ENCODE measurements at places on chromosomes 12 and 14.

DNA sequence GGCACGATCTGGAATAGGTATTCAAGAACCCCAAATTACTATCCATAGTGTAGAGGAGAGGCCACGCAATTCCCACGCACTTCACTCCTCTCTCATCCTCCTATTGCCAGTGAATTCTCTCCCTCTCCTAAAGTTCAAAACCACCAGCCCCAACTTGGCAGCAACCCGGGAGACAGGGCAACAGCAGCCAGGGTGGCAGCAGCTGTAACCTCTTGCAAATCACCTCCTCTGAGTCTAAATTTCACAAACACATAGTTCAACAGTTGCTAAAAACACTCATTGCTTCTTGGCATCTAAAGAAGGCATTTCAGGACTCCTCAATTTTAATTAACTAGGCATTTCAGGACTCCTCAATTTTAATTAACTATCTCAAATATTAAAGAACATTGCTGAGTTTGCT lies 37.7 kb upstream of the MANSC4 start:
- no peak for DNase-seq
- H3K4me3 ChIP-seq, result no peak overlapping the region
- H3K36me3 ChIP-seq, result no peaks in the 10 kb centered on the region
- no peaks in the 10 kb centered on the region for H3K4me1 ChIP-seq
- no peak overlapping the region for H3K27ac ChIP-seq

GRCh38 chr12:80690513-80690912 lies 16.9 kb upstream of the MYF6 start:
- no peaks in the 10 kb centered on the region for H3K4me1 ChIP-seq
- H3K27me3 ChIP-seq, result no peaks in the 10 kb centered on the region
- H3K27ac ChIP-seq, result no peak overlapping the region
- no peak for DNase-seq
- H3K36me3 ChIP-seq, result no peaks in the 10 kb centered on the region

- no peaks in the 10 kb centered on the region for H3K36me3 ChIP-seq
- H3K4me3 ChIP-seq, result no peak overlapping the region
- H3K4me1 ChIP-seq, result peaks cover 22% of the 10 kb centered on the region
- DNase-seq, result no peak
These were observed 32.3 kb downstream of the NINJ2 start for GRCh38 chr12:630656-631632.

DNA sequence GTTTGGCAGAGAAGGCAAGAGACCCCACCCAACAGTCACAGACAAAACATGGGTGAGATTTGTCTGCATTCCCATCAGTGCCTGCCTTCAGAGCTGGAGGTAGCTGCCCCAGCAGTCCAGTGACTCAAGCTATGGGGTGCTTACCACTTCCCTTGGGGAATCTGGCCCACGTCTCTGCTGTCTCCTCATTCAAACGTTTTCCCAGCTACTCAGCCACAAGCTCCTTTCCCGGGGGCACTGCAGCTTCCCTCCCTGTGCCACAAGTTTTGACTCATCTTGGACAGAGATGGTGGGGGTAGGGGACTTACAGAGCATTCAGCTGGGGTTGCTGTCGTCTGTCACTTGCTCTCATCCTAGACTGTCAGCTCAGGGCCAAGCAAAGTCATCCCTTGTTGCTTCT lies 66.6 kb downstream of the FBXL14 start:
- DNase-seq, result no peak
- peaks cover 43% of the 10 kb centered on the region for H3K27me3 ChIP-seq
- no peaks in the 10 kb centered on the region for H3K36me3 ChIP-seq
- peak overlapping the region; percentile 98 for H3K4me3 ChIP-seq

GRCh38 chr12:99979471-99979870 lies 5.3 kb downstream of the ANKS1B start:
- no peaks in the 10 kb centered on the region for H3K36me3 ChIP-seq
- no peak overlapping the region for H3K4me3 ChIP-seq
- H3K4me1 ChIP-seq, result no peaks in the 10 kb centered on the region
- DNase-seq, result no peak
- H3K27ac ChIP-seq, result no peak overlapping the region

DNA sequence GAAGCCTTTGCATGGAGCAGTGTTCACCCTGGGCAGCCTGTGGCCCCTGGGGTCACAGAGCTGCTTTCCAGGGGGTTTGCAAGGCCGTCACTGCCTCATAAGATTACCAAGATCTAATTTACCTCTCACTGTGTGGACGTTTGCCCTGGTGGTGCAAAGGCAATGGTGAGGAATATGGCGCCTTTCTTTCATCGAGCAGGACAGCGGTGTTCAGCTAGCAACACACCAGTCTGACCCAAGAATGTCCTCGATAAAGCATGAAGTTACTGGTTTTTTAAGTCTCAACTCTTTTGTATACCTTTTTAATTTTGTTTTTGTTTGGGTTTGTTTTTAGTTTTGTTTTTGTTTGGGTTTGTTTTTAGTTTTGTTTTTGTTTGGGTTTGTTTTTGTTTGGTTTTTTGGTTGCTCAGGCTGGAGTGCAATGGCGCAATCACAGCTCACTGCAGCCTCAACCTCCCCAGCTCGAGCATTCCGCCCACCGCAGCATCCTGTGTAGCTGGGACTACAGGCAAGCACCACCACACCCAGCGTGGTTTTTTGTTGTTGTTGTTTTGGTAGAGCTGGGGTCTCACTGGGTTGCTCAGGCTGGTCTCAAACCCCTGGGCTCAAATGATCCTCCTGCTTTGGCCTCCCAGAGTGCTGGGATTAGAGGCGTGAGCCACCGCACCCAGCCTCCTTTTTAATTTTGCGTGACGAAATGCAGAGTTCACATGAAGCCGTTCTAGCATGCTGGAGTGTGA lies 57.9 kb downstream of the PPP2R5C start:
- H3K4me3 ChIP-seq, result no peak overlapping the region
- DNase-seq, result no peak
- H3K4me1 ChIP-seq, result peaks cover 2% of the 10 kb centered on the region
- no peaks in the 10 kb centered on the region for H3K27me3 ChIP-seq
- H3K27ac ChIP-seq, result no peak overlapping the region

- H3K27ac ChIP-seq, result no peak overlapping the region
- no peaks in the 10 kb centered on the region for H3K27me3 ChIP-seq
- no peak for DNase-seq
- H3K4me1 ChIP-seq, result no peaks in the 10 kb centered on the region
- peaks cover 19% of the 10 kb centered on the region for H3K36me3 ChIP-seq
- no peak overlapping the region for H3K4me3 ChIP-seq
These were observed 56.6 kb downstream of the RNFT2 start for GRCh38 chr12:116794725-116795124.

GRCh38 chr14:24182110-24182882 lies 6.3 kb downstream of the IPO4 start:
- peaks cover 6% of the 10 kb centered on the region for H3K36me3 ChIP-seq
- peak overlapping the region; percentile 51 for H3K4me3 ChIP-seq
- peaks cover 2% of the 10 kb centered on the region for H3K27me3 ChIP-seq
- DNase-seq, result no peak
- no peak overlapping the region for H3K27ac ChIP-seq

GRCh38 chr14:77470224-77470870 lies 12.5 kb downstream of the AHSA1 start:
- no peaks in the 10 kb centered on the region for H3K27me3 ChIP-seq
- peaks cover 10% of the 10 kb centered on the region for H3K36me3 ChIP-seq
- no peak overlapping the region for H3K4me3 ChIP-seq
- no peak for DNase-seq

DNA sequence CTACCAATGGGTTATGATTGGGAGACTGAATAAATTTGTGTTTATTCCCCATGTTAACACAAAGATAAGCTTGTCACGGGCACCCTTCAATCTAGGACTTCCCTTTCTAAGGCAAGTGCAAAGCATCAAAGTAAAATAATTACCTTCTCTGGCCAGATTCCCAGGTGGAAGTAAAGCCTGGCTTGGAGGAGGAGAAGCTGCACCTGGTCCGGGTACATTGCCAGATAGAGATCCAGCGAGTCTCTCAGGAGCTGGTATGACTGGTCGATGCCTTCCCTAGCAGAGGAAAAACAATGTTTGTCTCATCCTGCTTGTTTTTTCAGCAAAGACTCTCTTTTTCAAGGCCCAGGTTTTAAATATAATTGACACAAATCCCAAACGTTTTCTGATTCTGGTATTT lies 24.9 kb downstream of the FBXO21 start:
- H3K27me3 ChIP-seq, result no peaks in the 10 kb centered on the region
- no peak overlapping the region for H3K27ac ChIP-seq
- no peak for DNase-seq
- no peak overlapping the region for H3K4me3 ChIP-seq
- no peaks in the 10 kb centered on the region for H3K4me1 ChIP-seq

DNA sequence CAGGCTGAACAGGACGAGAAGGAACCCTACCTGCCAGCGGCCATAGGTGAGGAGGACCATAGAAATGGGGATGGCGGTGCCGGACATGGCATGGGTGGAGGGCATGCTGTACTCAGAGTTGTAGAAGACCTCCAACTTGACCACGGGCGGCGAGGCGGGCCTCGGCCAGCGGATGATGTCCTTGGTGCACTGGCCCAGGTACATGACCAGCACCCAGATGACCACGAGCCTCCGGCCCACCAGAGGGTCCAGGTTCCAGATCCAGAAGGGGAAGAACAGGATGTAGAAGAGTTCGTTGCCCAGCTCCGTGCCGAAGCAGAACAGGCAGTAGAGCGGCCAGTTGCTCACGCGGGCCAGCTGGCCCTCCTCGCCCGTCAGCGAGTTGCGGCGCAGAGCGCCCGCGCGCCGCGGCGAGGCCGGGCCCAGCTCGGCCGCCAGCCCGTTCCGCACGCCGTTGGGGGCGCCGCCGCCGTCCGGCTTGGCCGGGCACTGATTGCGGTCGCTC lies 582 bp downstream of the SGPP1 start:
- H3K27ac ChIP-seq, result peak overlapping the region; percentile 96
- H3K36me3 ChIP-seq, result no peaks in the 10 kb centered on the region
- DNase-seq, result peak; percentile 43
- peaks cover 19% of the 10 kb centered on the region for H3K4me1 ChIP-seq
- peak overlapping the region; percentile 95 for H3K4me3 ChIP-seq
- peaks cover 15% of the 10 kb centered on the region for H3K27me3 ChIP-seq

- DNase-seq, result no peak
- H3K4me1 ChIP-seq, result peaks cover 17% of the 10 kb centered on the region
- no peaks in the 10 kb centered on the region for H3K27me3 ChIP-seq
These were observed 182.9 kb upstream of the SLC38A2 start for GRCh38 chr12:46555406-46555852.

DNA sequence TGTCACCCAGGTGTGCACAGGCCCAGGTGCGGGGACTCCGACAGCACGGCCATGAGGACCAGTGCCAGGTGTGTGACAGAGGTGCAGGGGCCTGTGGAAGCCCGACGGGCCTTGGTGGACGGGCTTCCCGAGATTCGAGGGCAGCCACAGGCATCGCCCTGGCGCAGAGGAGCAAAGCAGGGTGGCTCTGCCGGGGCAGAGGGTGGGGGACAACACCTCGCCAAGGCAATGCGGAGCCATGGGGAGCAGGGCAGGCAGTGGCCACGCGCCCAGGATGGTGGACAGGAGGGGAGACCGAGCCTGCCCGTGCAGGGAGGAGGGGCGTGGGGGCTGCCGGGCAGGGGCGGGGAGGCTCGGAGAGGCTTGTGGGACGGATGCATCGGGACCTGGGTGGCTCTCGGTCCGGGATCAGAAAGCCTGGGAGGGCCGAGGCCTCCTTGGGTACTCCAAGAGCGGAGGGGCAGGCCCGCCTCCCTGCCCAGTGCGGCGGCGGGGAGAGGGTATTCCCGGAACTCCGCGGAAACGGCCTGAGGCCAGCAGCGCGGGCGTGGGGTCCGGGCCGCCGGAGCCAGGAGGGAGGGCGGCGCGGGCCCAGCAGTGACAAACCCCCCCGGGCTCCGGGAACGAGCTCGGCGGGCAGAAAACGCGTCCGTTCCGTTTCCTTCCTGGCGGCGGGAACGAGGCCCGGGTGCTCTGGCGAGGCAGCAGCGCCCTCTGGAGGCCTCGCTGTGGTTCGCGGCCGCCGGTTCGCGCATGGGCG lies 1.6 kb downstream of the TMEM121 start:
- peak; percentile 79 for DNase-seq
- no peak overlapping the region for H3K27ac ChIP-seq
- peaks cover 4% of the 10 kb centered on the region for H3K4me1 ChIP-seq
- peak overlapping the region; percentile 72 for H3K4me3 ChIP-seq
- H3K36me3 ChIP-seq, result no peaks in the 10 kb centered on the region

DNA sequence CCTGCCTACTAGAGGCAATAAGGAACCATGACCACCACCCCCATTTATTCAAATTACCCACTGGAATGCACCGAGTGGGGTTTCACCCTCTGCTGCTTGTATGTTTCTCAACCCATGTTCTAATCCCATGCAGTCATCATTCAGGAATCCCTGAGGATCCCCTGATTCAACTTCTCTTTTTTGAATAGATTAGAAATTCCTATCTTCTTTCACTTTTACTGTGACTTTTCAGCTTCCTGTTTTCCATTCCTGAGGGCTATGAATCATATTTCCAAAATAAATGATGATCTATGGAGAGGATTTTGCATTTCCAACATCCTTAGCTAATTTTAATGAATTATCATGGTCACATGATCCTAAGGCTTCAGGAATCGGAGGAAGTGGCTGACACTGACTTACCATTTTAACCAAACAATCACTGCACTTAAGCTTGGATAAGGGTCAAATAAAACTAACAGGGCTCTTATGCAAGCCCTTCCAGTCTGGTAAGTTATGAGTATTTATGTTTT lies 19.4 kb upstream of the P2RX4 start:
- no peaks in the 10 kb centered on the region for H3K4me1 ChIP-seq
- H3K27ac ChIP-seq, result no peak overlapping the region
- DNase-seq, result no peak
- no peaks in the 10 kb centered on the region for H3K36me3 ChIP-seq

DNA sequence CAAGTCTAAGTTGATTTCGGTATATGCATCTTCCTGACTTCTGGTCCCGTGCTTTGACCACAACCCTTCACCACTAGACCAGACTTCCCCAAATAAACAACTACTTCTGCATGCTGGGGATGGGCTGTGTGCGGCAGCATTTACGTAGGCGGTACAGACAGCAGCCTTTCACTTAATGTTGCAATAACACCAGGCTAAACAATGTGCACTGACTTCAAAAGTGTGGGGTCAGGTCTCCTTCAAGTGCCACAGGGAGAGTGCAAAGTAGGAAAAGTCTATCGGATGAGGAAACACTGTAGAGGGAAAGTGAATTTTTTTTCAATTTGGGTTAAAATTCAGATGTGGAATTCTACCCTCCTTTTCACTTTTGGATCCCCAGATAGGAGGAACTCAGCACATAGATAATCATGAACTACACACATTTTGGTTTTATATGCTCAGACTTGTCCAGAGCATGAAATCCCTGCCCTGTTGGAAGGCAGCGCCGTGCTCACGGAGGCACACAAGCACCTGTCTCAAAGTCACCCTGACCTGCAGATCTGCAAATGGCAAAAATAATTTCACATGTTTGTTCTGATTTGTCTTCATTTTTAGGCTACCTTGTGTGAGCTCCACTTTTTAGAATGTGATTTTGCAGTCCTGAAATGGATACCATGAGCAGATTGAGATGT lies 3.6 kb upstream of the FOS start:
- no peaks in the 10 kb centered on the region for H3K36me3 ChIP-seq
- peaks cover 47% of the 10 kb centered on the region for H3K4me1 ChIP-seq
- H3K4me3 ChIP-seq, result peak overlapping the region; percentile 31
- peaks cover 32% of the 10 kb centered on the region for H3K27me3 ChIP-seq
- H3K27ac ChIP-seq, result no peak overlapping the region
- DNase-seq, result no peak

- no peak overlapping the region for H3K4me3 ChIP-seq
- H3K36me3 ChIP-seq, result no peaks in the 10 kb centered on the region
- H3K27me3 ChIP-seq, result peaks cover 5% of the 10 kb centered on the region
- no peak overlapping the region for H3K27ac ChIP-seq
These were observed 56.7 kb downstream of the PPM1H start for GRCh38 chr12:62878211-62878610.
